Activated gamma-delta T cell (primary cell): ENCODE measurements at places on chromosomes 16 and 17.

- DNase-seq = peak; percentile 31
These were observed at the start of gene TSPOAP1 for GRCh38 chr17:58328195-58329034. TSPOAP1 (minus strand) TSS chr17:58328795; CDS start chr17:58327920, 875 bp downstream.

- no peak for DNase-seq
These were observed 45.6 kb downstream of the MEAK7 start for GRCh38 chr16:84458606-84459532.

DNA sequence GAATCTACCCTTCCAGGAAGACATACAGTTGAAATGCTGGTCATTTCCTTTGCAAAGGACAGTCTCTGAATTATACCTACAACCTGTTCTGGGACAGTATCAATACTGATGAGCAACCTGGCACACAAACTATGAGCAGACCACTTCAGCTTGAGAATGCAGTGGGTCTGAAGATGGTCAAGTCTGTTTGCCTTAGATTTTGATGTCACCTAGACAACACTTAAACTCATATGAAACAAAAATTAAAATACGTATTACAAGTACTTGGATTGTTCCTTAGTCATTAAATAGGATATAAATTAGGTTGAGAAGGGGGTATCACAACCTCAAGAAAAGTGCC lies 3.5 kb downstream of the SRSF2 start:
- no peak for DNase-seq

DNA sequence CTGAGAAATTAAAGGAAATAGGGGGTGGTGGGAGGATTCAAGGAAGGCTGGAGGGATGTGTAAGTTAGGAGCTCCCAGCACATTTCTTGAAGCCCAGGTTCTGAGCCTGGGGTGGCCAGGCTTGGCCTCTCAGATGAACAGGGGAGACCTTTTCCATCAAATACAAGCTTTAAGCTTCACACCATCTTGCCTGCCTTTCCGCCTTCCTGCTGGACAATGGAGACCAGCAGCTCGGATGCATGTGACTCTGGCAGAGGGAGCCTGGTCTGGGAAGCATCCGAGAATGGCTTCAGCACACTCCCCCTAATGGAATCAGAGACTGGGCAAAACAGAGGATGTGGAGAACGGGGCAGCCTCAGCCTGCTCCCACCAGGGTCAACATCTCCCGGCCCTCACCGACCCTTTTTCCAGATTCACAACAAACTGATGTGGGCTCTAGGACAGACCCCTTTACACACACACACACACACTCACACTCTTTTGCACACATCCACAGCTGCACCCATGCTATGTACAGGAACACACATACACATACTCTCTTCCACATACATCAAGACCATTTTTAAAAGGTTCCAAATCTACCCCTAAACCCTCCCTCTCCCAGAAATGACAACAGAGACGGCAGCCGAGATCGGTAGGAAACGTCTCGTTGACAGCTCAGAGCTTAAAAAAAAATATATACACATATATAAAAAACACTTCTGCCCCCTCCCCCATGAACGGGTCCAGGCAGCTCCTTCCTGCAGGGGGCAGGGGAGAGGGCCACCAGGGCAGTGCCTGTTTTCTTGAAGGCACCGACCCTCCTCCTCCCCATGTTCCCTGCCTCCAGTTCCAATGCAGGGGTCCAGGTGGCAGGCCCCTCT lies 6.5 kb upstream of the ATXN7L3 start:
- DNase-seq = no peak

- no peak for DNase-seq
These were observed 700 bp downstream of the TLCD2 start for GRCh38 chr17:1709403-1709951.

GRCh38 chr17:79558091-79558900 lies 52.6 kb downstream of the RBFOX3 start:
- no peak for DNase-seq

DNA sequence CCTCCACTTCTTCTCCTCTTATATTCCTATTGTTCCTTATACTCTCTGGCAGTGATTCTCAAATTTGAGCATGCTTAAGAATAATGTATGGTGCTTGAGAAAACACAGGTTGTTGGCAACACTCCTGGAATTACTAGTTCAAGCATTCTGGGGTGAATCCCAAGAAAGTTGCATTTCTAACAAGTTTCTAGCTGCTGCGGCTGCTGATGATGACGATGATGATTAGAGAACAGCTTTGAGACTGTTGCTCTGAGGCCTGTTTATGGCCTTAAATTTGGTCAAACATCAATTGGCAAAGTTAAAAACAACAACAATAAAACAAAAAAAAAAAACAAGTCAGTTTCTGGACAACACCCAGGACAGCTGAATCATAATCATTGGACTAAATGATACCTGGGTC lies 961.9 kb downstream of the CDH11 start:
- DNase-seq = no peak

DNA sequence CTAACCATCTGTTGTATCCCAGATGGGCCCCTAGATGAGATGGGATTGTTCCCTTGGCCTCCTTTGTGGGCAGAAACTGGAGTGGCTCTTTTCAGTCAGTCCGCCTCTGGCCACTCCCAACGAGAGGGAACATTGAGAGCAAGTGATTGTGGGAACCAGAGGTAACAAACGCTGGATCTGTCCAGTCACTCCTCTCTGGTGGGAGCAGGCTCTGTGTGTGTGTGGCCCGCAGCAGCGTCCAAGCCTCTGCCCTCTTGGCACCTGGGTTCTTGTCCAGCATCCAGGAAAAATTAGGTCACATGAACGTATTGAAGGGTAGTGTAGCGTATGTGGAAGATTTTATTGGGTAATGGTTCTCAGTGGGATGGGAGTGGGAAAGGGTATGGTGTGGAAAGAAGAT lies 101.9 kb upstream of the COX10 start:
- no peak for DNase-seq

GRCh38 chr16:70512456-70512855 lies 10.9 kb downstream of the COG4 start:
- no peak for DNase-seq

GRCh38 chr16:31402687-31403086 lies 9.6 kb downstream of the ITGAD start:
- no peak for DNase-seq
